AML-193 (cell line): ENCODE measurements at places on chromosomes 12 and 14.

DNA sequence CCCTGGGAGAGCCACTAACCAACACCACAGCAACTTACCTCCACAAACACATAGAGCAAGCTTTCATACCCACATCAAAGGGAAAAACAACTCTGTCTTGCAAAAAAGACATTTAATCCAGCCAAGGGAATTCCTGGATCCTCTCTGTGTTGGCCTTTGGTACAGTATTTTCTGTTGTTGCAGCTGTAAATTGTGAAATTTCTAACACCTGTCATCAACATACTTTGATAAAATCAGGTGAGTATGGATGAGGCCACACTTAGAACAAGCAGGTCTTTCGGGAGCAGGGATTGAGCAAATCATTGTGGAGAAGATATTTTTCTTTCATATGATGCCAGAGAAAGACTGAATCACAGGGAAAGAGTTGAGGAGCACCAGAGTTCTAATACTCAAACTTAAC is 89.3 kb downstream of the SPTSSA start:
- no peak for DNase-seq

DNA sequence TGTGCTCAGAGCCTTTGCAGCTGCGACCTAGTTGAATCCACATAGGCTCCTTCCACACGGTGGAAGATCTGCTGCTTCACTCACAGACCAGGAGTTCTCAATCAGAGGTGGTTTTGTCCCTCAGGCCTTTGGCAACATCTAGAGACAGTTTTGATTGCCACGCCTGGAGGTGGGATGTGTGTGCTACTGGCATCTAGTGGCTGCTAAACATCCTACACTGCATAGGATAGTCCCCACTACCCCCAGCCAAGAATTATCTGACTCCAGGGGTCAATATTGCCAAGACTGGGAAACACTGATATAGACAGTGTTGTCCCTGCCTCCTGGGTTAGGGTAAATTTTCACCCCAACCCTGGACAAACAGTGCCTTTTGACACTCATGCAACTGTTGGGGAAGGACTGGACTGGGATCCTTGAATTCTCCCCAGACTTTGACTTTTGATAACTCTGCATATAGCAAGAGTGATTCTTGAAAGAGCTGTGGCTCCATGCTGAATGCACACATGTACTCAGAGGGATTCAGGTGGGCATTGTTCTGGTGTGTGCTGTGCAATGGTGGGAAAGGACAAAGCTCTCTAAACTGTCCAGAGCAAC is 39.8 kb downstream of the BAZ2A start:
- DNase-seq, result peak; percentile 24

DNA sequence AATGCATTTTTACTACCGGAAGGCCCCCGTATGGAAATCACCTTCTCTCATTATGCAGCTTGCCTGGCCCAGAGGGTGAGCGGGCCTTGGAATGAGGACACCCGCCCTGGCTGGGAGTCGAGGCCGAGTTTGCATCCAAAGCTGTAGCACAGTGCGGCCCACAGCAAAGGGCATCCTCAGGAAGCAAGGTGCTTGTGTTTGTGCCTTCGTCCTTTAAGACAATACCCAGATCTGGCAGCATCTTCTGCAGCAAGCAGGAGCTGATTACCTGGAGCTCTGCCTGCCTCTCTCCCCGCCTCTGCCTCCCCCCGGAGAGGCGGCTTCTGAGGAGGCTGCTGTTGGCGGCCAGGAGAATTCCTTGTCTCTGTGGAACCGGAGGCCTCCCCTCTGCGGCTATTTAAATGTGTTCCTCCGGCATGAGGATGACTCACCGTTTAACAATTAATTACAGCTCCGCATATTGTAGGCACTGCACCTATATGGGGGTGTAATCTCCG is 145.3 kb downstream of the CACNA1C start:
- DNase-seq, result no peak

- DNase-seq, result no peak
Observed at GRCh38 chr12:125890366-125890905, 825.2 kb downstream of the AACS start.

DNA sequence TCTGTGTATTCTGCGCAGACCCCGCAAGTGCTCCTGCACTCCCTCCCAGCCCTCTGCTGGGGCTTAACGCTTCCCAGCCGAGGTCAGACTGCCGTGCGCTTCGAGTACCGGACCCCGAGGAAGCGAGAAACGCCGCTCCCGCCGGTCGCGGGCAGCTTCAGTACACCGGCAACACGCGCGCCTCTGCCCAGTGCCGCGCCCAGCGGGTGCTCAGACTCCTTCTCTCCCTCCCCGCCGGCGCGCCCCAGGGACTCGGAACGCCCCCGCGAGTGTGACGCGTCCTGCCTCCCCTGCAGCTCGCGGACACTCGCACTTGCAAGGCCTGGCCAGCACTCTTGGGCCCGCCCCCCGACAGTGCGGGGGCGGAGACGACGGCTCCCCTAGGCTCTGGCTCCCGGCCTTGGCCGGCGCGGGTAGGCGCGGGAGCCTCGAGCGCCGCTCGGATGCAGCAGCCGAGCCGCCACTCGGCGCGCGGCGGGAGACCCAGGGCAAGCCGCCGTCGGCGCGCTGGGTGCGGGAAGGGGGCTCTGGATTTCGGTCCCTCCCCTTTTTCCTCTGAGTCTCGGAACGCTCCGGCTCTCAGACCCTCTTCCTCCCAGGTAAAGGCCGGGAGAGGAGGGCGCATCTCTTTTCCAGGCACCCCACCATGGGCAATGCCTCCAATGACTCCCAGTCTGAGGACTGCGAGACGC is at the start of gene PTGER2:
Gene PTGER2 (plus strand): TSS at position 410 of the 692 bp plus-strand sequence. CDS start 237 bp downstream, at position 647.
- DNase-seq, result peak; percentile 62

- DNase-seq, result no peak
Observed at GRCh38 chr12:6471989-6472360, 1.5 kb upstream of the VAMP1 start.

DNA sequence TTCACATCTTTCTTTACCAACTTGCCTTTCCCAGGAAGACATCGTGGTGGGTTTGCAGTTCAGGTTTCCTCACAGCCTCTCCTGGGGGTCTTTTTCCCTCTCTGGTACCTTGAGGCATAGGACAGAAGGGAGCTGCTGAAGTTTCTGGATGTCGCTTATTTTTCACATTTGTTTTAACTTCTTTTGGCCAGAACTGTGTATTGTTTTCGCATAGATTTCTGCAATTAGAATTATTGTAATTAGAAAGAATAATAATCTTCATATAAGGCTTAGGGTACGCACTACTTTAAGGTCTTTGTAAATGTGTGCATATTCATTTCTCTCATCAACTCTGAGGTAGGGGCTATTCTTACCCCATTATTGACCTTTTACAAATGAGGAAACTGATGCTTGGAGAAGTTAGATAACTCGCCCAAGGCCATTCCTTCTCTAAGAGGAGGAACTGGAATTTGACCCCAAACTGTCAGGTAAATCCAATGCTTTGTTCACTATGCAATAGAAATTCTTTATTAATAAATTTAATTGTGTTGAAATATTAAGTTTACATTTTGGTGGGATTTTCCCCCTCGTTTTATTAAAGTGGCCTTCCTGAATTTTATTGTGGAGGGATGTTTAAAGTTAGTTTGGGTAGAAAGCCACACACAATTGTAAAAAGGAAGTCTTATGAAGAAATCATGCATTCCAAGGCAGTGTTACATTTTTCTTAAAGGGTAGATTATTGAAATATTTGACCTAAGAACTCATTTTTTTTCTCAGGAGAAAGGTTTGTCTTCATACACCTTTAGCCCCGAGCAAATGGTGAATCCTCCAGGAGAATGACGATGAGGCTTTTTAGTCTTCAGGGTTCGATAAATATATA is 12.1 kb upstream of the SLC38A2 start:
- DNase-seq, result peak; percentile 43

- peak; percentile 83 for DNase-seq
Observed at GRCh38 chr12:122266230-122266901, at the start of gene VPS33A. Gene VPS33A, minus strand, starts transcription at chr12:122266494. Its CDS starts 86 bp downstream, at chr12:122266408.

GRCh38 chr14:56666716-56667115 is 87.1 kb downstream of the TMEM260 start:
- no peak for DNase-seq
